Inflammatory macrophage (primary cell): ENCODE measurements at places on chromosomes 12 and 14.

DNA sequence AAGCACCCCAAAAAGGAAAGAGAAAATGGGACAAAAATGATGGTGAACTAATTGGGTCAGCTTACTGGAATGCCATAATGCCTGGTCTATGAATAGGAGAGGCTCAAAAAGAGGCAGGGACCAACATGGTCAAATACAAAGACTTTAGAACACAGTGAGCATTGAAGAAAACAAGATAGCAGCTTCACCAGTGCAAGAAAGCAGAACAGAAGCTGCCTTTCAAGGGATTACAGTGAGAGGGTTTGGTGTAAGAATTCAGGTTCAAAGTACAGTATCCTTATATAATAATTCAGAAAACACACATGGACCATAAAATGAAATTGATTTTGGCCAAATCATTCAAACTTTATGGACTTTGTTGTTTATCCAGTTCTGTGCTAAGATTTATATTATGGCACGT, 162.1 kb downstream of the NAV3 start:
- no peak for DNase-seq

DNA sequence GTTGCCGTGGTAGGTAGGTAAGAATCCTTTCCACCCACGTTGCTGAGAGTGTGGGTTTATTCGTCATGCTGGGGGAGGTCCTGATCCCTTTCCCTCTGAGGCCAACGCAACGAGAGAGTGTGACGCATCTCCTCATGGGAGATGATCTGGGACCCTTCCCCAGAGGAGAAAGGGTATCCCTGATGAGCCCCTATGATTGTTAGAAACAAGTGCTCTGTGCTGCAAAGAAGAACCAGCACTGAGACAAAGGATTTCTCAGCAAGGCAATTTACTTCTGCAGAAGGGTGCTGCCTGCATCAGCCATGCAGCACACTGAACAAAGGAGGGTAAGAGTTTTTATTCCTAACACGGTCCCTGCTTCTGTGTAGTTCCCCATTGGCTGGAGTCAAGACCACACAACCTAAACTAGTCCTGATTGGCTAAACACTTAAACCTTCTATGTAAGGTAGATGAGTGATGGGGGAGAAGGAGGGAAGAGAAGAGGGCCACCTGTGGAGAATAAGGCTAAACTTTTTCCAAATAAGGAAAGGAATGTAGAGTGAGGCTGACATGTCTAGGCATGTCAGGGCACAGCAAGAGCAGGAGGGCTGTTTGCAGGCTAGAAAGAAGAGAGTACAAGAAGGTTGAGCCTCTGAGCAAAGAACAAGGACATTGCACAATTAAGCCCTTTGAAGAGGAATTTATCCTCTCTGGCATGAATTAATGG, 21.3 kb downstream of the CLEC2A start:
- no peak for DNase-seq

GRCh38 chr14:30064454-30064853, 136.8 kb upstream of the PRKD1 start:
- DNase-seq = no peak

GRCh38 chr12:132493482-132494178, 3.7 kb downstream of the FBRSL1 start:
- no peak for DNase-seq

DNA sequence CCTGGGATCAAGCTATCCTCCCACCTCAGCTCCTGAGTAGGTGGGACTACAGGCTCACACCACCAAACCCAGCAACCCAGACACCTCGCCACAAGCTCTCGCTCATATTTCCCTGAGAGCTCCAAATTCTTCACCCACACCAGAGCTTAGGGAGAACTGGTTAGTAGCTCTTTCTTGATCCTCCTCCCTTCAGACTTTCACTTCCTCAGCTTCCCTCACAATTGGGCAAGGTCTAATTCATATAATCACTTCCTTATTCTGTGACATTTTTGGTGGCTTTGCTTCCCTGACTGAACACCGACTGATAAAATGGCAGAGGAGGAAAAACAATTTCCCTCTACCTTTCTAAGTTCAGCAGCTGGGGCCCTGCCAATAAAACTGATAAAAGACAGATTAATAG, 88.5 kb downstream of the GXYLT1 start:
- peak; percentile 91 for DNase-seq

DNA sequence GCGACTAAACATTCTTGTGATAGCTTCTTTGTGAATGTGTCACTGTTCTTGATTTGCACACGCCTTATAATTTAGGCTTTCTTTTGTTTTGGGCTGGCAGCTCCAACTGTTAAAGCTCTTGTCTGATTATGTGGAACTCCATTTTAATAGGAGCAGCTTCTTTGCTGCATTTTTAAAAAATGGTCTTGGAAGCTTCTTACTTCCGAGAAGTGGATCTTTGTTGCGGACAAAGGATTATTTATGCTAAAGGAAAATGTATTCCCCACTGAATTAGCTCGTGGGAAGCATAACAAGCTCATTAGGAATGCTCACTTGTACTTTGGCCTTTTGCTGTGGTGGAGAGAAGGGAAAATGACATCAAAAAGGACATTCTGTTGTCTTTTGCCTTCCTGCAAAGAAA, 20.0 kb downstream of the GAS2L3 start:
- no peak for DNase-seq

GRCh38 chr12:48110691-48111311, 4.9 kb upstream of the SENP1 start:
- DNase-seq = no peak

DNA sequence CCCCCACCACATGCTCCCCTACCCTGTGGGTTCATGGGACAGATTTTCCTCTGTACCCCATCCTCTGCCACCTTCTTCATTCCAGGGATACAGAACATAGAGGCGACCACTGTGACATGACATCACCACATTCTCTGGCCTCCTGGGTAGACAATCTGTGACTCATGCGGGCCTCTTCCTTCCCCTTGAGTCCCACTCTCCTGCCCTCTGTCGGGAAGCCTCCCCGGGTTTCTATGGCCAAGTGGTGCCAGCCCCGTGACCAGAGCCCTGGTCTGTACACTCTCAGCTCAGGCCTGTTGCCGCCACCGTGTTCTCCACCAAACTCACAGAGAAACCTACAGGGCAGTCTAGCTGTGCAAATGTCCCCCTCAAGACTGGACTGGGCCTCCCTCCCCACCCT, 8.0 kb downstream of the CLMN start:
- DNase-seq = peak; percentile 81

DNA sequence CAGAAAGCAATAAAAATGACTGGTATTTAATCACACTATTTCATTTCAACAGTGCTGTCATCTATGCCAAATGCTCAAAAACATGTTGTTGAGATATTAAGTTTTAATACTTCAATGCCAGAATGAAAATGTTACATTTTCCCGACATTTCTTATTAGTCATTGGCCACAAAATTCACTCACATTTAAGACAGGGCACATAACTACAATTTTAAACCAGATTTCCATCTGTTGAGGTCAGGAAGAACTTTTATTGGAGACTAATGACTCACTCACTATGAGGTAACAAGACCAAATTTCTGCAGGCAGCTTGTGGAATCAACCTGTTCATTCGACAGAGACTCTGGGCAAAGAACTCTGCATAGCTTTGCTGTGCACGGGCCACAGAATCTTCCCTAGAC, 36.8 kb downstream of the PPTC7 start:
- DNase-seq = peak; percentile 4

- DNase-seq = no peak
These were observed 923.0 kb upstream of the TMEM132C start for GRCh38 chr12:127343940-127344339.

GRCh38 chr14:74402401-74403251, 23.4 kb downstream of the SYNDIG1L start:
- no peak for DNase-seq

DNA sequence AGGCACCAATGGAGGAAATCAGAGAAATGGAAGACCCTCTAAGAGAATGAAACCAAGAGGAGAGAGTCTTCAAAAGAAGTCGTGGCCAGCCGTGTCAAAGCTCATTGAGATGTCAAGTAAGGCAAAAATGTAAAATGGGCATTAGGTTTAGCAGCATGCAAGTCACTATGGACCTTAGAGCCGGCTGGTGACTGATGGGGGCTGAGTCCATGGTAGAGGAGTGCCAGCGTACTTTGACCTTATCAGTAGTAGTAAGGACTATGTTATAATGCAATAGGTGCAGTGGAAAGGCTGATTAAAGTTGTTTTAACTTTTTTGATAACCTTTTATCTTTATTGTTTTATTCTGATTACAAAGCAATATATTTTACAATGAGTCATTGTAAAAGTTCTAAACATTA, 66.5 kb downstream of the ANO6 start:
- no peak for DNase-seq

- no peak for DNase-seq
These were observed 5.5 kb upstream of the LRRC74A start for GRCh38 chr14:76820700-76821099.

DNA sequence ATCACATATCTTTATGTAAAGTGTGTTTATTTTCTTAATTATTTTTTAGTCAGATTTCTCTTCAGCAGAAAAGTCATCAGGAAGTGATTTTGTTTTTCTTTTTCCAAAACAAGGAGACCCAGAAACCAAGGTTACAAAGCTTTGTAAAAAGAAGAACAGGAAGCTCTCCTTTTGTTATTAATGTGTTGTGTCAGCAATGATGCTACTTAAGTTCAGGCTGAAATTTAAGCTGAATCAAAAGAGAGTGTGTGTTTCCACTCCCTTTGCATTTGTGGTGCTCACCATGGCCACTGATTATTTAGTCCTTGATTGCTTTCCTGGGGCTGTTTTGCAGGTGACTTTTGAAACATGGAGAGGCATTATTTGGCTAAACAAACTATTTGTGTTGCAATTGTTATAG, 155.3 kb upstream of the ATP2B1 start:
- DNase-seq = peak; percentile 42

GRCh38 chr14:24818823-24819341, 184.9 kb upstream of the GZMB start:
- no peak for DNase-seq

DNA sequence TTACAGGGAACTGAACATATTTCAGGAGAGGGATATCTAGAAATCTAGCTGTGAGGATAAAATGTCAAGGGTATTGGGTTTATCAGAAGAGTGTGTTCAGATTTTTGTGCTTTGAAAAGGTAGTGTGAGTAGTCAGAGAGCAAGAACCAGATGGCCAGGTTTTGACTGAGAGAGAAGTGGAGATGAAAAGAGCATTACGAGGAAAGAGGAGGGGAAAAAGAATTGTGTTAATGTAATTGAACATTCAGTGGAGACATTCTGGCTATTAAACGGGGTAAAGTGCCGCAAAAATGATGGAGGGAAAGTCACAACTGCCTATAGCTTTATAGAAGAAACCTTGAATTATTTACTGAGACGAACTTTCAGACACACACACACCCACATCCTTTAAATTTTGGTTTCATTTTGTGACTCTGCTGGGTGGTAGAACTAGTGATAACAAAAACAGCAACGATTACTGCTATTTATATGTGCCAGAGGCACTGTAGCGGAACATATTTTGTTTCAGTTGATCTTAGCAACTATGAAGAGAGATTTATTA, 213.6 kb downstream of the ERC1 start:
- DNase-seq = no peak

DNA sequence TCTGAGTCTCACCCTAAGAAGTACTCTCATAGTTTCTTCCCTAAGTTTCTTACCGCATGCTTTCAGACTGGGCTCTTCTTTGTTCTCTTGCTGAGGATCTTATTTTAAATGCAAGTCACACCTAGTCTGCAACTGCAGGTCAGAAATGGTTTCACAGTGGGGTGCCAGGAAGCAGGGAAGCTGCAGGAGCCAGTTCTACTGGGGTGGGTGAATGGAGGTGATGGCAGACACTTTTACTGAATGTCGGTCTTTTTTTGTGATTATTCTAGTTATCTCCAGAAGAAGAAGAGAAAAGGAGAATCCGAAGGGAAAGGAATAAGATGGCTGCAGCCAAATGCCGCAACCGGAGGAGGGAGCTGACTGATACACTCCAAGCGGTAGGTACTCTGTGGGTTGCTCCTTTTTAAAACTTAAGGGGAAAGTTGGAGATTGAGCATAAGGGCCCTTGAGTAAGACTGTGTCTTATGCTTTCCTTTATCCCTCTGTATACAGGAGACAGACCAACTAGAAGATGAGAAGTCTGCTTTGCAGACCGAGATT, 1.7 kb downstream of the FOS start:
- DNase-seq = peak; percentile 2

DNA sequence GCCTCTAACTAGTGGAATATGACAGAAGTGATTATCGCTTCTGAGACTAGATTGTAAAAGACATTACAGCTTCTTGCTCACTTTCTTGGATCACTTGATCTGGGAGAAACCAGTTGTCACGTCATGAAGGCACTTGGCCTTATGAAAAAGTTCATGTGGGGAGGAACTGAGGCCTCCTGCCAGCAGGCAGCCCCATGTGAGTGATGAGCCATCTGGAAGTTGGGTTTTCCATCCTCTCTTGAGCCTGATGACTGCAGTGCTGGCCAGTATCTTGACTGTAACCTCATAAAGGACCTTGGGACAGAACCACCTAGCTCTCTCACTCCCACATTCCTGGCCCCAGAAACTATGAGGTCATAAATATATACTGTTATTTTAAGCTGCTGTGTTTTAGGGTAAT, 28.0 kb downstream of the TTLL5 start:
- DNase-seq = no peak

- no peak for DNase-seq
These were observed 20.9 kb downstream of the FRS2 start for GRCh38 chr12:69490920-69491643.

- DNase-seq = no peak
These were observed 1.9 kb upstream of the PITPNM2 start for GRCh38 chr12:123152833-123153232.

DNA sequence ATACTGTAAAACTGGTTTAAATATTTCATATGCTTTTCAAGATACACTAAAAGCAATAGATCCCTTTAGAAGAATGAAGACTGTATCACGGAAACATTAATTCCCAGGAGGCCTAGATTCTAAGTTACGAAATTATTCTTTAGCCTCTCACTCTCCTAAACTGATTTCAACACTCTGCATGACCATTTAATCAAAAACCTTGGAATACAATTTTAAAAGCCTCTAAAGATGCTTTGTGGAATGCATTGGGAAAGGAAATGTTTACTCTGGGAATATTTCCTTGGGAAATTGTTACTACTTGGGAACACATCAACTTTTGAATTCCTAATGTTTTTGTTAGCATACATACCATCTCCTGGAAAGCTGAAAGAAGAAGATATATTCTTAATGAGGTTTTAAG, 255.7 kb upstream of the FAR2 start:
- DNase-seq = no peak

- peak; percentile 76 for DNase-seq
These were observed 25.0 kb downstream of the VCPKMT start for GRCh38 chr14:50091240-50091913.

GRCh38 chr14:86790408-86791364, 1202.3 kb downstream of the GALC start:
- DNase-seq = no peak

- peak; percentile 27 for DNase-seq
These were observed 1.8 kb downstream of the PLBD2 start for GRCh38 chr12:113359939-113360748.

DNA sequence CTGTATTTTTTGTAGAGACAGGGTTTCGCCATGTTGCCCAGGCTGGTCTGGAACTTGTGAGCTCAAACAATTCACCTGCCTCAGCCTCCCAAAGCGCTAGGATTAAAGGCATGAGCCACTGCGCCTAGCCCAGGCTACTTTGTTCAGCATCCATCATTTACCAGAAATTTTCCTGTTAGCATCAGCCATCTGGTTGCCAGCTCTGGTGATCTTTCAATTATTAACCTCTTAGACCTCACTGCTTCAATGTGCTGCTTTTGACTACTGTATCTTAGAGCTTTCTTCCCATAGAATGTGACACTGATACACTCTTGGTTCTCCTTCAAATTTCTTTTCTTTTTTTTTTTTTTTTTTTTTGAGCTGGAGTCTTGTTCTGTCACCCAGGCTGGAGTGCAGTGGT, 5.4 kb upstream of the AMHR2 start:
- DNase-seq = no peak
